ENCODE measurements at places on chromosomes 5 and 9.

DNA sequence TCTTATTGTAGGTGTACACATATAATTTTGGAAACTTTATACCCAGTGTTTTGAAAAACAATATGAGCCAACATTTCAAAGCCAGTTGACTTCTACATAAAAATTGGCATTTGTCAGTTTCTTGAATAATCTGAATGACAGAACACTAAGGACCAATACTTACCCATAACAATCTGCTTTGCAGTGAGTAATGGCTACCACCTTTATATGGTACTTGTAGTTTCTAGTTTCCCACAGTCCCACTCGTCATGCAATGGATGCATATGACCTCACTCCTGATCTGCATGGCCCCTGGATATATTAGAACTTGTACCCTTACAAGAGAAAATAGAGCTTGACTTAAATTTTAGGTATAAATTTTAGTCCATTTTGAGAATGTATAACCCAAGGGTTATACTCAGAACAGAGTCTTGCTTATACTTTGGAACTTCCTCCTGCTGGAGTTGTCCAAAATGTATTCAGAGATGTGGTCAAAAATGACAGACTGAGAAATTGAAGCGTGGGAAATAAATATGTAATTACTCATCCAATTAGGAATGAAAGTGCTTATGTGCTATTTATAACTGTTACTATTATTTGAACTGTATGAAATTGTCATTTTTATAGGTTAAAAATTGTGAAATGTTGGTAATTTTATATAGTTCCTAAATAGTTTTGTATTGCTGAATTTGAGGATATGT lies 19.5 kb downstream of the XRCC4 start:
- no peak for DNase-seq

GRCh38 chr5:5953584-5954274 lies 424.6 kb downstream of the MED10 start:
- no peak for DNase-seq

DNA sequence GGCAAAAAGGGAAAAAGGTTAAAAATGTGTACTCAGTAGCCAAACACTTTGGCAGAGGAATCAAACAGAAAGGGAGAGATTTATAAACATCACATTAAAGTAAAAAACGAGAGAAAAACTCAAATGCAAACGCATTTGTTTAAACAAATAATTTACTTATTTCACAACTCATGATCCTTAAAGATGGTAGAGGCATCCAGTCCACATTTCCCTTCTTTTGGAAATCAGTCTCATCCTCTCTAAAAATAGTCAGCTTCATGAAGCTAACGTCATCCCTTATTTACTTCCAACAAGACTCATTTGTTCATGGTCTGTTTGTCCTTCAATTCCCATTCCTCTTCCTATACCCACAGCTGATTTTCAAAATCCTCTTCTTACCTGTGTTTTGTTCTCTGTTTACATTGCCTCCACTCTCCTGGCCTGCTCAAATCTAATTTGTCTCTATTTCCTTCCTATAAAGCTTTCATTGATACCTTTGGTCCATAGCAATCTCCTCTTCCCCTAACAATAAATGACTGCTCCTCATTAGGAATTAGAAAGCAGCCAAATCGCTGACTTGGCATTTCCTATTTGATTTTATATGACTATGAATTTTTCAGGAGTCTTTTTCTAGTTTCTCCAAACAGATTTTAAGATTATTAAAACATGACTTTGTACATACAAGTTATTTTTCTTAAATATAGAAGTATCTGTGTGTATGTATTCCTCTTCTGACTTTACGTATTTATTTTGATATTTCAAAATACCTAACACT lies 805.3 kb downstream of the TLE1 start:
- DNase-seq, result no peak

GRCh38 chr9:27311184-27311583 lies 14.2 kb upstream of the EQTN start:
- DNase-seq, result no peak

DNA sequence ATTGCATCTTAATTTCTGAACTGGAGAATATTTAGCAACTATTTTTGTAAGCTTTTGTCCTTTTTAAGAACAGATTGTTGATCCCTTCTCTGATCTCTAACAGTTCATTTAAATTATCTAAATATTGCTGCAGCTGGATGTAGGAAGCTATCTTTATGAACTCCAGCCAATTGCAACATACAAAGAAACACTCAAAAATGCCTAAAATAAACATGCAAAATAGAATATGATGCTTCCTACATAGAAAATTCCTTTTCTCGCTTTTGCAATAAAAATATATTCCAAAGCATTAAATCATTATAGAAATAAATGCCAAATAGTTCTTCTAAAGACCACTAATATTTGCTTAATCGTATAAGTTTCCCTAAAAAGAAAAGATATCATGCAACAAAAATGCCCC lies 218.6 kb downstream of the LURAP1L start:
- no peak for DNase-seq

GRCh38 chr9:3954331-3955304 lies 345.2 kb downstream of the GLIS3 start:
- no peak for DNase-seq

- DNase-seq, result peak; percentile 84
These were observed 89.9 kb upstream of the GNAQ start for GRCh38 chr9:78121488-78121887.

DNA sequence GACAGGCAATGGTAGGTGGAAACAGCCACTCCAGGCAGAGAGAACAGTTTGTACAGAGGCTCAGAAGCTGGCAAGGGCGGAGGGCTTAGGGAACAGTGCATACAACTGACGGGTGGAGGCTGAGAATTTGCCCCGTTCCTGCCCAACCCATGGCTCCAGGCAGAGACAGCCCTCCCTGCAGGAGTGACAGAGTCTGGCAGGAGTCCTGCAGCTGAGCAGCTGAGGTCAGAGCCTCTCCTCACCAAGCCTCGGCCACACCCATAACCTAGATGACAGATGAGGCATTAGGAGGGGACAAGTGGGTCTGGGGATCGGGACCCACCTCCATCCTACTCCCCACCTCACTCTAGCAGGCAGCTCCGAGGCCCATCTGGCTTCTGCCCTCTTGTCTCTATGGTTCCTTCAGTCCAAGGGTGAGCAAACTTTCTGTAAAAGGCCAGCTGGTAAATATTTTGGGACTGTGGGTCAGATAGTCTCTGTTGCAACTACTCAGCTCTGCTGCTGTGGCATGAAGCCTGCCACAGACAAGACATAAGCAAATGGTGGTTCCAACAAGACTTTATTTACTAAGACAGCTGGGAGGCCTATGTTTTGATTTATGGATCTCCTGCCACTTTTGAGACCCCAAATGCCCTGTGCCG lies 83.7 kb downstream of the SH3TC2 start:
- peak; percentile 49 for DNase-seq

- peak; percentile 26 for DNase-seq
These were observed 139.1 kb downstream of the PIP5K1B start for GRCh38 chr9:68844157-68844556.

- DNase-seq, result no peak
These were observed 6.1 kb upstream of the POC5 start for GRCh38 chr5:75723378-75723777.
